Upper lobe of right lung (tissue), 1 donor: ENCODE measurements at places on chromosomes 1 and 21. TPM values are rescaled to one million over a fixed set of nuclear protein-coding genes. Genes with fewer than 3 reads are reported as not detected.

ZNF362 gene
- 31.8 TPM for total RNA-seq

HTR6 gene
- not detected for total RNA-seq

ANP32E gene
- 29.6 TPM for total RNA-seq

OR2AK2 gene
- not detected for total RNA-seq

LRRC53 gene
- not detected for total RNA-seq

KCNJ15 gene
- total RNA-seq: 80.1 TPM

CELA3A gene
- not detected for total RNA-seq

TNFRSF18 gene
- total RNA-seq: 0.98 TPM

DNA sequence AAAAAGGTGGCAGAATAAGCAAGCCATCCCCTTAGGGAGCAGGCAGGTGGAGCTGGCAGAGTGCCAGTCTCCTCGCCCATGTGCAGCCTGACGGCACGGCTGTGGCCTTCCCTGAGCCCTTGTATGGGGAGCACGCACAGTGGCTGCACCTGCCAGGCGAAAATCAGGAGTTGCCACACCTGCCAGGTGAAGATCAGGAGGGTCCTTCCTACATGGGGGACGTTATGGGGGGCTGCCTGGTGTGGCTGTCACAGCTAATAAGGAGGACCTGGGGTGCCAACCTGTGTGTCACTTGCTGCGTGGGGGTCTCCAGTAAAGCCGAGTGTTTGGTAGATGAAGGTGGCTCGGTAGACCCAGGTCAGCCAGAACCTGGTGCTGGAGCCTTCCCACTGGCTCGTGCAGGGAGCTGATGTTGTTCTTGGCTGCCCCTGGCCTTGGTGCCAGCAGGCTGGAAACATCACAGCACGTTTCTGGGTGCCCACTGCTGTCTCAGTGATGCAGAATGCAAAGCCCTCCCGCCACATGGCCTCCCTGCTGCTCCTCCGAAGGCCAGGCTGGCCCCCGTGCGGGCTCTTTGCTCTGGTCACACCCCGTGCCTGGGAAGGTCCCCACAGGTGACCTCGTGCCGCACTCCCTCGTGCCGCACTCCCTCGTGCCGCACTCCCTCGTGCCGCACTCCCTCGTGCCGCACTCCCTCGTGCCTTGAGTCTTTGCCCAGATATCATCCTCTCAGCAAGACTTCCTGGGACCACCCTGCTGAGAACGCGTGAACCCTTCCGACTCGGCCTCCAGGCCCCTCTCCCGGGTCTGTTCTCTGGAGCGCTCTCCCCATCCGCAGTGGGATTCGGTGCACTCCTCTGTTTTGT, 55.4 kb downstream of the SLC37A1 start:
- peak; percentile 71 for DNase-seq
- no peak overlapping the region for H3K27ac ChIP-seq
- H3K27me3 ChIP-seq: no peaks in the 10 kb centered on the region
- H3K4me1 ChIP-seq: no peaks in the 10 kb centered on the region
- no peak overlapping the region for H3K4me3 ChIP-seq

DNA sequence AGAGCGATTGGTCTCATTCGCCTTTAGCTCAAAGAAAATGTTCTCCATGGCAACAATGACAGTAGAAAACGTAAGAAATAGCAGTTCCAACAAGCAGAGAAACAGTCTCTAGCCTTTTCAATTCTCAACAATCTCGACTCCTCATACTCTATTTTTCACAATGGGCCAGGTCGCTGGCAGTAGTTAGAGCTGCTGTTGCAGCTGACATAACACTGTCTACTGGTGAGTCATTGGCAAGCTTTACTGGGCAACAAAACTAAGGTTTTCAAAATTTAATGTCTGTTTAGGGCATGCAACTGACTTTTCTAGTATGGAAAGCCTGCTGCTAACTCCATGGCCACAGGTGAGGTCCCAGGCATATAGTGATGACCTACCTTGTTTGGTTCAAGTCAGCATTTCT, 221.1 kb upstream of the KAZN start:
- H3K4me1 ChIP-seq: no peaks in the 10 kb centered on the region
- DNase-seq: no peak
- no peaks in the 10 kb centered on the region for H3K36me3 ChIP-seq
- H3K27me3 ChIP-seq: no peaks in the 10 kb centered on the region
- H3K27ac ChIP-seq: no peak overlapping the region

DNA sequence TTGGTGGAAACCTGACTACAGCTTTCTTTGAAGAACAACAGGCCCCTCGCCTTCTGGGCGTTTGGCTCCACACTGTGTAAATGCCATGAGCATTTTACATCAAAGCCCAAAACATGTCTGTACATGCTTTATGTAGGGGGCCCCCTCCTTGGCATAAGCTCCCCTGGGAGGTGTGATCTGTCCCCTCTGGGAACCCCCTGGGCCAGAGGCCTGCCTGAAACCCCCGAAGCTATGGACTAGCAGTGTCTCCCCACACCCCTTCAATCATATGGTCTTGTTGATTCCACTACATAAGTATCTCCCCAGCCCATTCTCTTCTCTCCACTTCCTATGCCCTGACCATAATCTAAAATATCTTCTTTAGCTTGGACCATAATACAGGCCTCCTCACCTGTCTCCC, 241.5 kb downstream of the C1orf94 start:
- H3K4me3 ChIP-seq: no peak overlapping the region
- H3K36me3 ChIP-seq: no peaks in the 10 kb centered on the region
- no peaks in the 10 kb centered on the region for H3K4me1 ChIP-seq
- no peak overlapping the region for H3K27ac ChIP-seq
- no peak for DNase-seq

DNA sequence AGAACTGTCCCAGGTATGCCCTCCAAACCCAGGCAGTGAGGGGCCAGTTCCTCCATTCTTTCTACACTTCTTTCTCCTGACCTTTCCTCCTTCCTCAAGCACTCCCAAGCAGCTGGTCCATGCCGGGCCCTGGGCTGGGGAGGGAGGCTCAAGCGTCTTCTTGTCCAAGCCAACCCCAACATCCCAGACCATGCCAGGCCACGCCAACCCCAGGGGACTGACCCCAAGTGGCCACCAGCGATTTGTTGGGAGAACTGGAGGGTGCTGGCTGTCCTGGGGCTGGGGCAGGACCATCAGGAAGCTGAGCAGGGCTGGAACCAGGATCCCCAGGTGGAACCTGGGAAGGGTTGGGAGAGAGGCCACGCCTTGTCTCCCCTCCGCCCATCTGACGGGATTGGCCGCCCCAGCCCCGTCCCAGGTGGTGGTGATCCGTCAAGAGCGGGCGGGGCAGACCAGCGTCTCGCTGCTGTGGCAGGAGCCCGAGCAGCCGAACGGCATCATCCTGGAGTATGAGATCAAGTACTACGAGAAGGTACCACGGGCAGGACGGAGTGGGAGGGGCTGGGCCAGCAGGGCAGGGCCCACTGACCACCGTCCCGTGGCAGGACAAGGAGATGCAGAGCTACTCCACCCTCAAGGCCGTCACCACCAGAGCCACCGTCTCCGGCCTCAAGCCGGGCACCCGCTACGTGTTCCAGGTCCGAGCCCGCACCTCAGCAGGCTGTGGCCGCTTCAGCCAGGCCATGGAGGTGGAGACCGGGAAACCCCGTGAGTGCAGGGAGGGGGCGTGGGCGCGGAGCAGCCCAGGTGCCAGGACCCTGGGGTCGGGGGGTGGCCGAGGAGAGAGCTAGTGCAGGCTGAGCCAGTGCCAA, 29.9 kb downstream of the EPHA8 start:
- H3K4me1 ChIP-seq: no peaks in the 10 kb centered on the region
- H3K36me3 ChIP-seq: no peaks in the 10 kb centered on the region
- no peak overlapping the region for H3K27ac ChIP-seq
- peaks cover 47% of the 10 kb centered on the region for H3K27me3 ChIP-seq
- no peak overlapping the region for H3K4me3 ChIP-seq
- no peak for DNase-seq

GRCh38 chr1:151960780-151961513, 32.7 kb downstream of the S100A10 start:
- no peaks in the 10 kb centered on the region for H3K27me3 ChIP-seq
- H3K4me3 ChIP-seq: no peak overlapping the region
- no peaks in the 10 kb centered on the region for H3K36me3 ChIP-seq
- H3K4me1 ChIP-seq: peaks cover 15% of the 10 kb centered on the region
- H3K27ac ChIP-seq: peak overlapping the region; percentile 65
- DNase-seq: no peak

GRCh38 chr21:38861989-38862683, 56.4 kb downstream of the ETS2 start:
- DNase-seq: no peak
- H3K36me3 ChIP-seq: no peaks in the 10 kb centered on the region
- peaks cover 5% of the 10 kb centered on the region for H3K4me1 ChIP-seq
- H3K4me3 ChIP-seq: no peak overlapping the region
- H3K27ac ChIP-seq: no peak overlapping the region

- no peaks in the 10 kb centered on the region for H3K36me3 ChIP-seq
- DNase-seq: no peak
- H3K27me3 ChIP-seq: peaks cover 12% of the 10 kb centered on the region
- no peak overlapping the region for H3K4me3 ChIP-seq
Measured at GRCh38 chr1:12772520-12772919, 1.0 kb upstream of the PRAMEF12 start.

DNA sequence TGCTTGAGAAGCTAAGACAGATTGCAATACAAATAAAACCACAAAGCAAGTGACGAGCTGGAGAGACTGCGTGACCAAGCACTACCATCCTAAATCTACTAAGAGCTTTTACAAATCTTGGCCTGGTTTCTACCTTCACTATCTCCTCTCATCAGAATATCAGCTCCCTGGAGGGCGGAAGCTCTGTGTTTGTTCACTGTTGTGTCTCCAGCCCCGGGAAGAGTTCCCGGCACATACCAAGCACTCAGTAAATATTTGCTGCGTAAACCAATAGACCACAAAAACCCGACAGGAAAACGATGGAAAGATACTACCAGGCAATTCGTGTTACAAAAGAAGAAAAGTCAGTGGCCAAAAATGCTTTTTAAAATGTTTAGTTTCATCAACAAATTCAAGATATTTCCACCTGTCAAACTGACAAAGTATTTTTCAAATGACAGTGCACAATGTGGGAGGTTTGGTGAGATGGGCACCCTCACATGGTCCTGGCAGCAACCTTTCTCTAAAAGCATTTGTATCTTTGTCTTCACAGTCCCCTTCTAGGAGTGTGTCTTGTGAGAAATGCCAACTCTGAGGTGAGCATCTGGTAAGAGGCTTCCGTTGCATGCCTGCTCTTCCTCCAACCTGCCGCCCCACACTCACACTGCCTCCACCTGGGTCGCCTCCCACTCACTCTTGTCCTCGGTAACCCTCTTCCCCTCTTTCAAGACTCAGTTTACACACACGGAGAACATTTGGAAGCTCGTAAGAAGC, 34.7 kb downstream of the SLC1A7 start:
- no peak overlapping the region for H3K4me3 ChIP-seq
- no peak overlapping the region for H3K27ac ChIP-seq
- H3K36me3 ChIP-seq: no peaks in the 10 kb centered on the region
- H3K27me3 ChIP-seq: no peaks in the 10 kb centered on the region
- DNase-seq: no peak
- peaks cover 29% of the 10 kb centered on the region for H3K4me1 ChIP-seq

GRCh38 chr21:28410256-28410655, 582.4 kb downstream of the LTN1 start:
- H3K36me3 ChIP-seq: no peaks in the 10 kb centered on the region
- DNase-seq: no peak
- no peaks in the 10 kb centered on the region for H3K27me3 ChIP-seq
- no peaks in the 10 kb centered on the region for H3K4me1 ChIP-seq

DNA sequence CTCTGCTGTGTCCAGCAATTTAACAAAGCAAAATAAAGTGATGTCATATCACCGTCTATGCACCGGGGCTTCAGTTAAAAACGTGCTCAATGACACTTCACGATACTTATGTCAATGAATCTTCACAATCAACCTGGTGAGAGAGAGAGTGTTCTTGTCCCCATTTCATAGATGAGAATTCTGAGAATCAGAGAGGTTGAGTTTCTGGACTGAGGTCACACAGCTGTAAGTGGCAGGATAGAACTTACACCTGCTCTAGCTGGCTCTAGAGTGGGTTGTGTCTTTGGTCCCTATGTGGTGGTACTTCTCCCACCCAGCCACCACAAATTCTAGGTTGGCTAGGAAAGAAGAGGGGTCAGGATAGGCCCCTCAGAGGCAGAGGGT, 5.2 kb downstream of the NTRK1 start:
- peaks cover 46% of the 10 kb centered on the region for H3K27me3 ChIP-seq
- peaks cover 4% of the 10 kb centered on the region for H3K4me1 ChIP-seq
- no peak for DNase-seq
- no peak overlapping the region for H3K27ac ChIP-seq
- no peaks in the 10 kb centered on the region for H3K36me3 ChIP-seq
- no peak overlapping the region for H3K4me3 ChIP-seq

DNA sequence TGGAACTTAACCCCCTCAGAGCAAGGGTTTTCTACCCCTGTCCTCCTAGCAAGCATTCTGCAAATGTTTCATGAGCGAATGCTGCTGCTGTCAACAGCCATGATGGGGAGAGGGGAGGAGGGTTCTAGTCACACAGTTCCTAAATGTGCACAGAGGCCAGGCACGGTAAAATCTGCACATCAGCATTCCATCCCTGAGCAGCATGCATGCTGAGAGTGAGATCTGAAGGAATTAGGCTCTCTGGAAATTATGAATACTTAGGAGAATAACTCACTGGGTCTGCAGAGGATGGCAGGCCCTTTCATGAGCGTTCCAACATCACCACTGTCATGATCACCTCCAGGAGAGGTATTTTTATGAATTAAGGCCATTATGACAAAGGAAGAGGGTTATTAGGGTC, 2.1 kb downstream of the VTCN1 start:
- no peaks in the 10 kb centered on the region for H3K4me1 ChIP-seq
- DNase-seq: no peak
- H3K36me3 ChIP-seq: no peaks in the 10 kb centered on the region
- H3K27me3 ChIP-seq: peaks cover 6% of the 10 kb centered on the region
- no peak overlapping the region for H3K4me3 ChIP-seq
- H3K27ac ChIP-seq: no peak overlapping the region

GRCh38 chr1:209354840-209355165, 228.7 kb upstream of the CAMK1G start:
- H3K4me1 ChIP-seq: no peaks in the 10 kb centered on the region
- H3K4me3 ChIP-seq: no peak overlapping the region
- H3K27me3 ChIP-seq: no peaks in the 10 kb centered on the region
- H3K36me3 ChIP-seq: no peaks in the 10 kb centered on the region
- H3K27ac ChIP-seq: no peak overlapping the region

DNA sequence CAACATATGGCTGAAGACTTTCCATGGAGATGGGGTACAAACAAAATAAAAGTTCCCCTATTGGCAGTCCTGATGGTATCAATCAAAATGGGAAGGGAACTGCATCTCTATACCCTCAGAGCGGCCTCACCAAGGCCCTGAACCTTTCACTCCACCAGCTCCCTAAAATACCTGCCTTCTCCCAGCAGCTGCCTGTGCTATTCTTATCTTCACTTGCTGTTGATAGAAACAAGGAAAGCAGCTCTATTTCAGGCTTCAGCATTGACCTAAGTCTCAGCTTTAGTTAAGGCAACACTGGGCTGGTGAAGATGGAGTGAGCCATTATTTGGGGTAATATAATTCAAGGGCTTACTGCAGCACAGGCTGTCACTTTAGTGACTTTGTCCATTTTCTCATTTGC, 21.7 kb upstream of the PIGC start:
- no peaks in the 10 kb centered on the region for H3K27me3 ChIP-seq
- no peak overlapping the region for H3K27ac ChIP-seq
- no peak overlapping the region for H3K4me3 ChIP-seq
- DNase-seq: no peak
- H3K36me3 ChIP-seq: no peaks in the 10 kb centered on the region
- H3K4me1 ChIP-seq: no peaks in the 10 kb centered on the region

- no peaks in the 10 kb centered on the region for H3K27me3 ChIP-seq
- no peaks in the 10 kb centered on the region for H3K36me3 ChIP-seq
- H3K27ac ChIP-seq: no peak overlapping the region
- no peak overlapping the region for H3K4me3 ChIP-seq
- peaks cover 5% of the 10 kb centered on the region for H3K4me1 ChIP-seq
Measured at GRCh38 chr21:20259031-20259867, 739.0 kb upstream of the NCAM2 start.

- H3K4me3 ChIP-seq: no peak overlapping the region
- no peaks in the 10 kb centered on the region for H3K4me1 ChIP-seq
- H3K27me3 ChIP-seq: peaks cover 8% of the 10 kb centered on the region
- no peak for DNase-seq
- no peak overlapping the region for H3K27ac ChIP-seq
Measured at GRCh38 chr1:30437059-30437576, 286.3 kb downstream of the MATN1 start.
